ENCODE measurements at places on chromosomes 12 and 14.

GRCh38 chr12:78224154-78224553 is 393.5 kb downstream of the NAV3 start:
- DNase-seq, result no peak

DNA sequence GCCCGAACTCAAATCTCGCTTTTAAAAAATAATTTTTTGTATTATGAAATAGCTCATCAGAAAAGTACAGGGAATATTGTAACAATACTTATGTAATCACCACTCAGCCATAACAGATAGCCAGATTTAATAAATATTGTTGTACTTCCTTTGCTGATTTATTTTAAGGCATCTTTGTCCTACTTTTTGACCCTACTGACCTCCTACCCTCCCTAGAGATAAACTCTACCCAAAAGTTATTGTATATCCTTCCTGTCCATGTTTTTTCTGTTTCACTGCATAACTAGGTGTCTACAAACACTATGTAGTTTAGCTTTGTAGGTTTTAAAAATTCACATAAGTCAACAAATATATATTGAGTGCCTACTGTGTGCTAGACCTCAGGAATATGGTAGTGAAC is 25.1 kb downstream of the SOCS2 start:
- DNase-seq, result no peak

DNA sequence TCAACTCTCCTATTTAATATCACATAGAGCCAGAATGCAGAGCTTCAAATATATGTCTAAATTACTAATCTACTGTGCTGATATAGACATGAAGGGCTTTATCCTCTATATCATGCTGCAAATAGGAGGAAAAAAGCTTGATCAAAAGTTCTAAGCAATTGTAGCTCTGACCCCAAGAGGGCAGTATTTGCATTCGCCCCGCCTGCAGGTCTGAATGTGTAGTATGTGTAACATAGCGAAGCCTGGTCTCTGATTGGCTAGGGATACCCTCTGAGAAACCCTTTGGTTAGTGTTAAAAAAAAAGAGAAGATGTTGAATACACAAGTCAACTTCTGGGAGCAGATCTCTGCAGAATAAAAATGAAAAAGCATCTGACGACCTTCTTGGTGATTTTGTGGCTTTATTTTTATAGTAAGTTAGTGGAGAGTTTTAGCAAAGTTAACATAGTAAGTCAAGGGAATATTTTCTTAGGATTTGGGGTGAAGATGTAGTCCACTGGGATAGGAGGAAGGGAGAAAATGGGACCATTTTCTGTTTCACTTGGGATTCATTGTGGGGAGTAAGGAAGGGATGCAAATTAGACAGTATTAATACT is 151.6 kb upstream of the OR4E1 start:
- DNase-seq, result peak; percentile 13

- no peak for DNase-seq
These were observed 21.7 kb upstream of the VRTN start for GRCh38 chr14:74326369-74327152.
